Kidney tubule cell (primary cell): ENCODE measurements at places on chromosomes 4 and X.

DNA sequence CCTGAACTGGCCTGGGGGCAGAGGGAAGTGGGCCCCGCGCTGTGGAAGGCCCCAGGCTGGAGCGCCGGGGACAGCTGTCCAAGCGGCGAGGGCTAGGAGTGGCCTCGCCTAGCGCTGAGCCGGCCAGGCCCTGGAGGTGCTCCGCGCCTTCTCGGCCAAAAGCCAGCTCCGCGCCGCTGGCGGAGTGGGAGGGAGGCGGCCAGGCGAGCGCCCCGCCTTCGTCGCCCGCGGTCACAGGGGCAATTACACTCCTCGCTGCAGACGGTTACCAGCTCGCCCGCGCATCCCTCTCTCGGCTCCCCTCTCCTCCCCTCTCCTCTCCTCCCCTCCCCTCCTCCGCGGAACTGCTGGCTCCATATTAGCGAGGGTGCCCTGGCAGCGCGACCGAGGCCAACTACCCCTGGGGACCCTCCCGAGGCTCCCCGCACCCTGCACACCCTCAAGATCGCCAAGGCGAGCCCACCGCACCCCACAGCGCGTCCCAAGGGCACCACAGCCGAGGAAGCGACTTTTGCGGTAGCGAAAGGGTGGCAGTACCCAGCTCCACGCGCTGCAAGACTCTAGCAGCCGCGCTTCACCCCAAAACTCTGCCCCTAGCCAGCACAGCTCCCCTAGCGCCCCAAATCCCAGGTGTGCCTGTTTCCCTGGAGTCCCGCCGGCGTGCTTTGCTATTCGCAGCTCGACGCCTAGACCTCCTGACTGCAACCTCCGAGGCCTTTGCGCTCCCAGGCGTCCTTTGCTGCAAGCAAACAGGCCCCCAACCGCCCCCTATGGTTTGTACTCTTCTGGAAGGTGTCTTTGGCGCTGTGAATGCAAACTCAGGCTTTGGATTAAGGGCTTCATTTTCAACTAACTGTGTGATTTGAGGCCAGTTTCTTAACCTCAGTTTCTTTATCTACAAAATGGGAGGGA, 91.4 kb downstream of the BCOR start:
- peak; percentile 19 for DNase-seq

GRCh38 chrX:79452881-79453280, 85.7 kb upstream of the ITM2A start:
- peak; percentile 53 for DNase-seq

DNA sequence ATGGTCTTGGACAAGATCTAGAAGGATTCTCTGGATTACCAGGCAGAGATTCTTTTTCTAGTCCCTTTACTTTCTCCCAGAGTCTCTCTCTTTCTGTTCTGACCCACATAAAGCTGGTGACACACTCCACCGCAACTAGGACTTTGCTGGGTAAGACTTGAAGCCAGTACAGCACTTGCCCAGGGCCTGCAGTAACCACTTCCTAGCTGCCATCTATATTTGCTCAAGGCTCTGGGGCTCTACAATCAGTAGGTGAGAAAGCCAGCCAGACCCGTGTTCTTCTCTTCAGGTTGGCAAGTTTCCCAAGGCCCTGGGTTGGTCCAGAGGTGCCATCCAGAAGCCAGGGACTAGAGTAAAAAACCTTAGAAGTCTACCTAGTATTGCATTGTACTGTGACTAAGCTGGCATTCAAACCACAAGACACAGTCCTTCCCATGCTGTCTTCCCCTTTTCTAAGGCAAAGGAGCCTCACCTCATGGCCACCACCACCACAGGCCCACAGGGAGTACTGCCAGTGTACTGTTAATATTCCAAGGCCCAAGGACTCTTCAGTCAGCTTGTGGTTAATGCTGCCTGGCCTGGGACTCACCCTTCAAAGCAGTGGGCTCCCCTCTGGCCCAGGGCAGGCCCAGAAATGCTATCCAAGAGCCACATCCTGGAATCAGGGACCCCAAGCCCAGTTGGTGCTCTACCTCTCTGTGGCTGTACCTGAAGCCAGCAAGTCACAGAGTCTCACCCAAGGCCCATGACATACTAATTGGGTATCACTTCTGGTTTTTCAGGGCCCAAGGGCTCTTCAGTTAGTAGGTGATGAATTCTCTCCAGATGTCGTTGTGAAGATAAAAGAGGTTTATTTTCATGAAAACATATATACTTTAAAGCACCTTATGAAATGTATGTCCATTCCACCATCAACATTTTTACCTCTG, 54.7 kb downstream of the CD38 start:
- DNase-seq = peak; percentile 39

GRCh38 chr4:182380771-182381181, 137.6 kb downstream of the TENM3 start:
- no peak for DNase-seq

- no peak for DNase-seq
Observed at GRCh38 chr4:114103908-114104307, 124.5 kb upstream of the ARSJ start.

DNA sequence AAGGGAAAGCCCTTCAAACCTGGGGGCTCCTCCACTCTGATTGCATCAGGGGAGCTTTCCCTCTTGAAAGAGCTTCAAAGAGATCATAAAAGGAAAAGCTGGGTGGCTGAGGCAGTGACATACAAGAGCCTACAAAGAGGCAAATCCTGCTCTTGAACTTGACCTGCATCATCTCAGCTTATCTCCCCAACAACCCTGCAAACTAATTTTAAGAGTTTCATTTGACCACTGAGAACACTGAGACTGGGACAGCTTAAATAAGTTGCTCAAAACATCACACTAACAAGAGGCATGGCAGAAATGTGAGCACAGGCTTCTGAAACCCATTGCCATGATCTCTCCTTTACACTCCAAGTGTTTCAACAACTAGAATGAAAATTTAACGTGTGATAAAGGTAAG, 101.6 kb upstream of the PPARGC1A start:
- DNase-seq = no peak

DNA sequence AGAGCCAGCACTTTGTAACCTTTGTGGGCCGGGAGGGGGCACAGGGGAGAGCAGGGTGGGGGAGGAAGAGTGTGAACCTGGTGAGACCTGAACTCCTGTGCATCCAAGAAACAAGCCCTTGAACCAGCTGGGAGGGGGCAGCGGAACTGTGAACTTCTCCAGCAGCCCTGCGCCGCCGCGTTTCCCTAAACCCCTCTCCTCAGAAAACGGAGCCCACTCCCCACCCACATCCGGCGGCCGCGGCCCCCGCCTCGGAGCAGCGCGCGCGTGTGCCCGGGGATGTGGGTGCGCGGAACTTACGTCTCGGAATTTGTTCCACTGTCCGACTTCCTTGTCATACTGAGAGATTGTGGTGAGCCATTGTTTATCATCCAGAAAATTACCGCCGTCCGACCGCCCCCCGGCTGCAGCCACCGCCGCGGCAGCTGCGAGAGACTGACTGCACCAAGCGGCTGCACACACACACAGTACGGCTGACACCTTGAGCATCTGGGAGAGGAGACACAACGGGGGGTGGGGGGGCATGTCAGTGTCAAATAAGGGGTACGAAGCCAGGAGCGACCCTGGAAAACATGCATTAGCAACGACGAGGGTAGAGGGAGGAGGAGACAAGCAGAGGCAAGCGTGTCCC, 494 bp downstream of the SPOCK3 start:
- peak; percentile 19 for DNase-seq

- DNase-seq = no peak
Observed at GRCh38 chr4:37816006-37816405, 10.5 kb upstream of the PGM2 start.

DNA sequence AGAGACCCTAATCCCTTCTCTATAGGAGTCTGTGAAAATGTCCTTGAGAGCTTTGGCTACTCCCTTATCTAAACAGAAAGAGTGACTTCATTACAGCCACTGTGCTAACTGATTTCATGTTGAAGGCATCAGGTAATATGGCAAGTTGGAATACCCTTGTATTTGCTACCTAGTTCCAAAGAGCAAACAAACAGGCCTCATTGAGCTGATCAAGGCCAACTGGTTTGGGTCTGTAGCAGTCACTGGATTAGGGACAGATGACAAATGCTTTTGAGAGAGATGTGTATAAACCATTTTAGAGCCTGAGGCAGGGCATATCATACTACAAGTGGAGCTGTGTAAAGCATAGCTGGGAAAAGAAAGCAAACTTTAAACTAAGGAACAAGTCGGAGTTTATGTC, 22.9 kb upstream of the PDLIM5 start:
- DNase-seq = no peak

DNA sequence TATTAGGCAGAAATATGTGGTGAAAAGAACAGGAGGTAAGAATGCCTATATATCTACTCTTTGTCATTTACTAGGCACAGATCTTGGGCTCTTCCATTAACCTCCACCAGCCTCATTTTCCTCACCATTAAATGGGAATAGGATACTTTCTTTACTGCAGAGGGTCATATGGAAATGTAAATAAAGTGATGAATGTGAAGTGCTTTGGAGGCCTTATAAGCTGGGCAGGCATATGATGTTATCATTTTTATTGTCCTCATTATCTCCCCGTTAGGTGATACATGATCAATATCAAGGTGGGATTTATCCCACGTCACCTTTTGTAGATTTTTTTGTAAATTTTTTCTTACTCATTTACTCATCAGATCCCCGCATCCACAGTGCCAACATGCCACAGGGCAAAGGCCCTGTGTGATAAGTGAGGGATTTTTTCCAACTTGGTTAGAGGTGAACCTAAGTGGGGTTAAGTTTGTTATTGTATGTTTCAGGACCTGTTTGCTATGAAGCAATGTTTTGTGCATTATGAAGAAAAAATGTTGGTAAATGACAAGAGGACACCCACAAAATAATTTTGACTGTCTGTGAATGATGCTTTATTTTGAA, 107.8 kb downstream of the SLC4A4 start:
- no peak for DNase-seq
